ENCODE measurements at places on chromosomes 13 and 19.
A peak's percentile ranks its signal among the peaks of the same experiment; 100 is the strongest.

GRCh38 chr19:38185562-38185961, 38.5 kb downstream of the DPF1 start:
- no peak for DNase-seq

DNA sequence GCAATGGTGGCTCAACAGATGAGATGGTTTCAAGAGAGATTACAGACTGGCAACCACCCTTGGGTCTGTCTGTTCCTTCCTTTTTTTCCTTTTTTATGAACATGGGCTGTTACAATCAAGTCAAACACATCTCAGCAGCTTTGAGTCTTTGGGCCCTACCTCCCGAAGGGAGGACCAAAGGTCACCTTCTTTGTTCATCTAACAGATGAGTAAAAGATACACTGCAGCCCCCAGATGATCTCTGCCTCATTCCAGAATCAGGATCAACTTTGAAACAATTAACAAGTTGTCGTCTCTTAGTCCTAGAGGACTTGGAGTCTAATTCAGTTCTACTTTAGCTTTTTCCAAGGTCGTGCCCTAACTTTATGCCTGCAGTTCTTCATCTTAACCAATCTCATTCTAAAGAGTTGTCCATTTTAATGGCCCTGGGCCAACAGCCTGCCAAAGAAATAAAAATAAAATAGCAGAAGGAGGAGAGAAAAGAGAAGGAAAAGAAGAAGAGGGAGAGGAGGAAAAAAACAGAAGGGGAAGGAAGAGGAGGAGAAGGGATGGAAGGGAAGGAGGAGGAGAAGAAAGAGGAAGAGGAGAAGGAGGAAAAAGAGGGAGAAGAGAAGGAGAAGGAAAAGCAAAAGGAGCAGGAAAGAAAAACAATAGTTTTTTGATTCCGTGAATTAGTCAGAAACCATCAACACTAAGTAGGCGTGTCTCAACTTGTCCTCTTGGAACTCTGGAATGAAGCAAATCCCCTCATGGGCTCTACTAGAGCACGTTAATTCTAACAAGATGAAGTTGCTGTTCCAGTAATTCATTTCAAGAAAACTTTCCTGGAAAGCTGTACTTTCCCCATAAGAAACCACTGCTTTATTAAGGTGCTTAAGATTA, 281.2 kb downstream of the FOXO1 start:
- DNase-seq = no peak

- no peak for DNase-seq
Measured at GRCh38 chr13:25281193-25281934, 5.9 kb downstream of the MTMR6 start.

DNA sequence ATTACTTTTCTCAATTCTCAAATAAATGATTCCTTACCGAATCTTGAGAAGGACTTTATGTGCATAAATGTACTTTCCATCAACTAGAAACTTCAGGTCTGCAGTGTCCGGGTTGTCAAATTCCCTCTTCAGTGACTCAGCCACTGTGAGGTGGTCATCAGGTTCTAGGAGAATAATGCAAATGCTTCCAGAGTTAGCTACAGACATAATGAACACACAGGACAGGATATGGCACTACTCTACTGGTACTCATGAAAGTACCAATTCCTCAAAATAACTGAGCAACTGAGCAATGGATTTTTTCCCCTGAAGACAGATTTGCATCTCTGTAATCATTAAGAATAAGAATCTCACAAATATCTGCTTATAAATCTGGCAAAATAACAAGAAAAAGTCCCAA, 31.2 kb downstream of the RCBTB2 start:
- DNase-seq = no peak

- DNase-seq = no peak
Measured at GRCh38 chr19:4568886-4569285, 9.4 kb upstream of the SEMA6B start.

GRCh38 chr19:39237200-39238184, 7.3 kb downstream of the IFNL3 start:
- peak; percentile 84 for DNase-seq

DNA sequence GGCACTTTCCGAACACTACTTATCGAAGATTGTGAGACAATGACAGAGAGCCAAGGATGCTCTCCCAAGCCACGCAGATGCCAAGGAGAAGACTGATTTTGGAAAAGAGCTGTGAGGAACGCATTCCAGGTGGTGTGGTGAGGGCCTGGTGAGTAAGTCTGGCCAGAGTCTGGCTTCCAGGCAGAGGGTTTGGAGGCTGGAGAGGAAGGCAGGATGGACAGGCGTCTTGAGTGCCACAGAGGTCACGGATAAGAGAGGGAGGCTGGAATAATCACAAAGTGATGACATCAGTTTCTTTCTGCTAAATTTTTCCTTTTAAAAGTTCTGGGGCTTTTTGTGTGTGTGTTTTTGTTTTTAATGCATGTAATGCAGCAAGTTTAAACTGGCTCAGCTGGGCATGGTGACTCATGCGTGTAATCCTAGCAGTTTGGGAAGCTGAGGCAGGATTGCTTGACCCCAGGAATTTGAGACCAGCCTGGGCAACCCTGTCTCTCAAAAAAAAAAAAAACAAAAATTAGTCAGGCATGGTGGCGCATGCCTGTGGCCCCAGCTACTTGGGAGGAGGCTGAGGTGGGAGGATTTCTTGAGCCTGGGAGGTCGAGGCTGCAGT, 235.1 kb downstream of the NALCN start:
- no peak for DNase-seq

- DNase-seq = no peak
Measured at GRCh38 chr13:48488995-48489394, 43.9 kb downstream of the RCBTB2 start.

- no peak for DNase-seq
Measured at GRCh38 chr13:113315992-113316391, 19.0 kb downstream of the LAMP1 start.

DNA sequence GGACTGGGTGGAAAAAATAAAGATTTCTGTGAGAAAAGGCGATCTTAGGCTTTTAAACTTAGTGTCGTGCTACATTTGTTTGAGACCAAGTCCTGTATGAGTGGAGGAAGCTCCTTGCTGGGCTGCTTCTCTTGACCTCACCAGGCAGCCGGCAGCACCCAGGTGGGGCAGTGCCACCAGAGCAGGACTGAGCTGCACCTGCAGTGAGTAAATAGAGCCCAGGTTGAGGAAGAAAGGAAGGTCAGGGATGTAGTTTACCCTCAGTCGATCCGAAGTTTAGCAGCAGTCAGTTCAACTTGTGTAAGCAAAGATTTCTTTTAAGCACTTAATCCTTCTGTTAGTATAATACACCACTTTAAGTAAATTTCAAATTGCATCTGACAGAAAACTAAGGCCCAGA, 13.6 kb downstream of the HNRNPM start:
- no peak for DNase-seq

GRCh38 chr19:9868983-9869617, 34.0 kb downstream of the PIN1 start:
- no peak for DNase-seq

DNA sequence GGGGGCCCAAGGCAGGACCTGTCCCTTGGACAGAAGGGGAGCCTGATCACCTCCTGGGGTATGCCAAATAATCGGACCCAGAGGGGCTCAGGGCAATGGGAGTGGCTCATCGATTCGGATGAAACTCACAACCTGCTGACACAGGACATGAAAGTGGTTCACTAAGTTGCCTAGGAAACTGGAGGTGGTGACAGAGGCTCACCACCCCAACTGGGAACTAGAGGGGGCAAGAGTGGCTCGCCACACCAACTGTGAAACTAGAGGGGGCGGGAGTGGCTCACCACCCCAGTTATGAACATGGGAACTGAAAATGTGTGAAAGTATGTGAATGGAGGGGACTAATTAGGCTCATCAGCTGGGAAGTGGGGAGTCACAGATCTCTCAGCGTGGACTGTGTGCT, 46.3 kb upstream of the ZNF737 start:
- no peak for DNase-seq

- no peak for DNase-seq
Measured at GRCh38 chr13:58587183-58587582, 955.6 kb downstream of the PCDH17 start.

GRCh38 chr19:48648134-48648533, 2.1 kb upstream of the CA11 start:
- no peak for DNase-seq

DNA sequence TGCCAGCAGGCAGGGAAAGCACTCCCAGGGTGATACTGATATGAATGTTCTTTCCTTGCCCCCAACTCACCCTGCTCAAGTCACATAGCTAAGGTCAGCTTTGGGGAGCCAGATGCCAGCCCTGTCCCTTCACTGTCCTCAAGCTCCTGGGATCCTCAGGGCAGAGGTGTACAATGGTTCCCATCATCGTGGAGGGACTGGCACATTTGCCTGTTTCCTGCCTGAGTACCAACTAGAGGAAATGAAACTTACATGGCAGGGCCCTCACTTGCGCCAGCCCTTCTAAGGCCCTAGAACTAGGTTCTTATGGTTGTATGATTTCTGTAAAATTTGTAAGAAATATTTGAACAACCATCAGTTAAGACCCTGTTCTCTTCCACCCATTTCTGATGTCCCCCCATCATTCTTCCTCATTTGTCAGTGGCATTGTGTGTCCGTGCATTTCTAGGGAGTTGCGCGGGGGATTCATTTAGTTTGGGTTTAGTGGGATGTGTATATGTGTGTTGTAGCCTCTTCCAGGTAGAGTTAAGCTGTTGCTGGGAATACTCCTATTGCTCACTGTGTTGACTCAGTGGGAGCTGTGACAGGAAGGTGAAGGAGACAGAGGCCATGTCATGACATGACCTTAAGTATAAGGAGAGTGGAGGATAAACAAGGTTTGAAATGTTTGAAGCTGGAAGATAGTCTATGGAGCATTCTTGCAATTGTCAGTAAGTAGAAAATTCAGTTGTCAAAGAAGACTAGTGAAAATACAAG, 41.3 kb upstream of the RCBTB2 start:
- DNase-seq = no peak

- DNase-seq = no peak
Measured at GRCh38 chr13:48985756-48986155, 10.0 kb downstream of the FNDC3A start.

DNA sequence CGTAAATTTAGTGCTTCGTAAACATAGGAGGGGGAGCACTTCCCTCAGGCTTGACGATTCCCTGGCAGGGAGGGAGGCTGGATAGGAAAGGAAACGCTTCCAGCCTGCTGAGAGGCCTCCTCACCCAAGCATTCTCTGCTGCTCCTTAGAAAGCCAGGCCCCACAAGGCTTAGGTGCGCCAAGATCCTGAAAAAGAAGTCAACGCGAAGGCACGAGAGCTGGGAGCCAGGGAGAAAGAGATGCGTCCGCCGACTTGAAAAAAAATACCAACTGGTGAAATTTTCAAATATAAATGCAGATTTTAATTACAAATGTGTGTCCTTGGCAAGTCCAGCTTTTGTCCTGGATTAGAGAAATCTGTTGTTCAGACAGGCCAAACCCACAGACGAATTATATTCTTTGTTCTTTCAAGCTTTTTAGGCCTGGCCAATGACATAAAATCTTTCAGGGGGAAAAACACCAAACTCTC, 64.0 kb downstream of the ALOX5AP start:
- no peak for DNase-seq

DNA sequence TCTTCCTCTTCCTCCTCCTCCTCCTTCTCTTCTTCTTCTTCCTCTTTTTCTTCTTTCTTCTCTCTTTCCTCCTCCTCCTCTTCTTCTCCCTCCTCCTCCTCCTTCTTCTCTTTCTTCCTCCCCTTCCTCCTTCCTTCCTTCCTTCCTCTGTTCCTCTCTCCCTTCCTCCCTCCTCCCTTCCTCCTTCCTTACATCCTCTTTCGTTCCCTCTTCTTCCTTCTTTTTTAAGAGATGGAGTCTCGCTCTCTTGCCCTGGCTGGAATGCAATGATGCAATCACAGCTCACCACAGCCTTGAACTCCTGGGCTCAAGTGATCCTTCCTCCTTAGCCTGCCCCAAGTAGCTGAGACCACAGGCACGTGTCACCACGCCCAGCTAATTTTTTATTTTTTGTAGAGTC, 13.2 kb downstream of the EHD2 start:
- no peak for DNase-seq

DNA sequence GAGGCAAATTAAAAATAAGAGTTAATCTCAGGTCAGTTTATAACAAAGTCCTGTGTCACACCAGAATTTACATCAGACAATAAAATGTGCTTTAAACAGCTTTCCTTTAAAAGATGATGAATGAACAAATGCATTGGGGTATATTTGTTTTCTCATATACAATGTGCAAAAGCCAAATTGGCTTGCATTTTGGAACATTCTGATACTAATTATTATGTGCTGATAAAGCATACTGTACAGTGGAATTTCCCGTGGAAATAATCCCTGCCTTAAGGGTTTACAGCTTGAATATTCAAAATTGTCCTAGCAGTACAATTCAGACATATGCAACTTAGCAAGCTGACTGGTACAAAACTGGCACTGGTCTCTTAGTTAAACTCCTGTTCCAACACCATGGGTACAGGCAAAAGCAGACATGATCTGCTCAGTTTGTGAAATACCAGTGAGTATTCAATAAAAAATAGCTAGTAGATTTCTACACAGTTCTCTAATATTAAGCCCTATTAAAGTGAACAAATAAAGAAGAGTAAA, 373.4 kb downstream of the SLITRK1 start:
- DNase-seq = no peak

- DNase-seq = no peak
Measured at GRCh38 chr19:30146346-30146745, 204.3 kb downstream of the URI1 start.

Data from ureter (tissue), 1 donor.